Type B pancreatic cell (in vitro differentiated cells): ENCODE measurements at places on chromosomes 5 and 9. TPM values are rescaled to one million over a fixed set of nuclear protein-coding genes. Genes with fewer than 3 reads are reported as not detected.
A peak's percentile ranks its signal among the peaks of the same experiment; 100 is the strongest.

DNA sequence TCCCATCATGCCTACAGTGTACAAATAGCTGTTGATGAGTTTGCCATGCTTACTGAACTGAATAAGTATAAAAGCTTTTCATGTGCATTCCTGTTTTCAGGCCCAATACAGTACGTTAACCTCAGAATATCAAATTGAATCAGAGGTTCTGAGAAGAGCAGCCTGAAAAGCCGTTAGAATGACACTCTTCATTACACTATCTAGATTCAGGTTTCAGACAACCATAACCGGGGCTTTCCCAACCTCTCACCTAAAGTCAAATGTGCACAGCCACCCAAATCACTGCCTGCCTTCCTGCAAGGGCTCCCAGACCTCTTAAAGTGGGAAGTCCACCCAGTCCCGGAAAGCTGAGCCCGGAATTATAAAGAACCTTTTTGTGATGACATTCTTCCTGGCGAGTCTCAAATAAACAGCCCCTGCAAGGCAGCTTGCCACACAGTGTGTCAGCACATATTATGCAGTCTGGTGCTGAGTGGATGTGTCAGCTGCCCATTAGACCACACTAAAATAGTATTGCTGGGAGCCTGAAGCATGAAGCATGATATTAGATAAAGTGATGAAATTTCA lies 245.8 kb downstream of the TLE4 start:
- H3K4me1 ChIP-seq = peaks cover 19% of the 10 kb centered on the region
- no peak for DNase-seq
- no peaks in the 10 kb centered on the region for H3K36me3 ChIP-seq
- no peak overlapping the region for H3K27ac ChIP-seq

- no peaks in the 10 kb centered on the region for H3K27me3 ChIP-seq
- H3K4me1 ChIP-seq = no peaks in the 10 kb centered on the region
- no peak overlapping the region for H3K27ac ChIP-seq
- H3K36me3 ChIP-seq = peaks cover 14% of the 10 kb centered on the region
- DNase-seq = no peak
These were observed 7.5 kb downstream of the IRF1 start for GRCh38 chr5:132483101-132483500.

DNA sequence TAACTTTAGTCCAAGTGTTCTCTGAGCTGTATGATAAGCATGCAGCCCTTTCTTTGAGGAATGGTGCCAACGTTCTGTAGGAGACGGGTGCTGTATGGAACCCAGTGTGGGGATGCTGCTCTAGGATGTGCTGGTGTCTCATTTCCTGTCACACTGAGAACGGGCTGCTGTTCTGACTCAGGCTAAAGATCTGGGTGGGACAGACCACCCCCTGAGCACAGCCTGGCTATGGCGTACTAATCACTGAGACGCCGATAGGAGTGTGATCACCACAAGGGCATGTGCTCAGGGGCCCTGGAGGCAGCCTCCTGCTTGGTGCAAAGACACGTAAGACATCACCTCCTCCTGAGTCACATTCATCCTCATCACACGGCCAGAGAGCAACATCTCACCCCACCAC lies 240.4 kb downstream of the IRX2 start:
- peaks cover 17% of the 10 kb centered on the region for H3K4me1 ChIP-seq
- peaks cover 18% of the 10 kb centered on the region for H3K27me3 ChIP-seq
- no peak overlapping the region for H3K27ac ChIP-seq
- H3K36me3 ChIP-seq = no peaks in the 10 kb centered on the region
- H3K4me3 ChIP-seq = no peak overlapping the region

TMEM174 gene
- not detected in 2 replicates for total RNA-seq

DNA sequence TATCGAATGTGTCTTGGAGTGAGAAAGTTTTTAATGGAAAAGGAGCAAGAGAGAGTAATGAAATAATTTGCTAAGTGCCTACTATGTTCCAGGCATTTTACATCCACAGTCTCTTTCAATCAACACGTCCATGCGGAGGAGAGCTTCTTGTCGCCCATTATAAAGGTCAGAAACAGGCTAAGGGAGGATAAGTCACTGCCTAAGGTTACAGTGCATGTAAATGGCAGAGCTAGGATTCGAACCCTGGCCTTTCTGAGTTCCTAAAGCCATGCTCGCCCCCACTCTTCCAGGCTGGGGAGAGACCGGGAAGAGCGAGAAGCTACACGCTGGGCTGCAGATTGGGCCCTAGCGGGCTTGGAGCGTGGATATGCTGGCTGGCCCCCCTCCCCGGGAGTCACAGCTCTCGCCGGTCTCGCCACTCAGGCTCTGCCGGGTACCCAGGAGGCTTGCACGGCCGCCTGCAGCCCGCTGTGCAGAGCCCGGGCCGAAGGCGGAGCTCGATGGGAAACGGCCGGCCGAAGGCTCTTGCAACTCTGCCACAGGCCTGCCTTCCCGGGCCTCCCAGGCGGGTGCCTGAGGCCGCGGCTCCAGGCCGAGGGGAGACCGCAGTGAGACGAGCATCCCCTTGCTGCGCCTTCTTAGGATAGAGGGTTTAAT lies 775 bp upstream of the LHX2 start:
- peaks cover 16% of the 10 kb centered on the region for H3K4me1 ChIP-seq
- no peak for DNase-seq
- H3K27me3 ChIP-seq = peaks cover 90% of the 10 kb centered on the region
- peak overlapping the region; percentile 72 for H3K4me3 ChIP-seq
- no peak overlapping the region for H3K27ac ChIP-seq

- H3K4me3 ChIP-seq = peak overlapping the region; percentile 46
- no peak for DNase-seq
- no peak overlapping the region for H3K27ac ChIP-seq
- peaks cover 16% of the 10 kb centered on the region for H3K4me1 ChIP-seq
- H3K36me3 ChIP-seq = peaks cover 13% of the 10 kb centered on the region
These were observed 219.5 kb downstream of the PCSK5 start for GRCh38 chr9:76109953-76110352.

OCLN gene
- total RNA-seq = 57.5 and 135 TPM in 2 replicates

DNA sequence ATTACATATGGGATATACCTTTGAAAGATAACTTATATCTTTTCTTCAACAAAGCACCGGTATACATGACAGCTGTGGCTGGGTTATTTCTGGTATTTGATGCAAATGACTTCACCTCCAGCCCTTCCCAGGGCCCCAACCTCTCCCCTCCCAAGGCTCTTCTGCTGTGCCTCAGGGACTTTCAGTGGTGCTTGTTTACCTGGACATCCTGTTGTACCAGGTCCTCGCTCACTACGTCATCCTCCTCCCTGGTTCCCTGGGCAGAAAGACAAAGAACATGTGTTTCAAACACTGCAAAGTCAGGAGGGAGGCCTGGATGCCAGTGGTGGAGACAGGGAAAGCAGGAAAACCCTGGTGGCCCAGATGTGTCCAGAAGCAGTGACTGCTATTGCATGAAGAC lies 23.4 kb downstream of the ANXA6 start:
- H3K4me1 ChIP-seq = no peaks in the 10 kb centered on the region
- H3K4me3 ChIP-seq = no peak overlapping the region
- DNase-seq = no peak
- H3K27ac ChIP-seq = peak overlapping the region; percentile 94

- no peaks in the 10 kb centered on the region for H3K27me3 ChIP-seq
- H3K4me3 ChIP-seq = no peak overlapping the region
- H3K4me1 ChIP-seq = no peaks in the 10 kb centered on the region
These were observed 363.4 kb downstream of the DNAH5 start for GRCh38 chr5:13581132-13581531.

GRCh38 chr9:4508907-4509589 lies 18.8 kb downstream of the SLC1A1 start:
- no peak overlapping the region for H3K27ac ChIP-seq
- DNase-seq = no peak
- H3K4me1 ChIP-seq = no peaks in the 10 kb centered on the region
- H3K4me3 ChIP-seq = no peak overlapping the region

- DNase-seq = no peak
- H3K27me3 ChIP-seq = no peaks in the 10 kb centered on the region
- H3K36me3 ChIP-seq = no peaks in the 10 kb centered on the region
- no peak overlapping the region for H3K4me3 ChIP-seq
- H3K27ac ChIP-seq = no peak overlapping the region
These were observed 54.2 kb downstream of the KLF4 start for GRCh38 chr9:107435415-107435814.

DNA sequence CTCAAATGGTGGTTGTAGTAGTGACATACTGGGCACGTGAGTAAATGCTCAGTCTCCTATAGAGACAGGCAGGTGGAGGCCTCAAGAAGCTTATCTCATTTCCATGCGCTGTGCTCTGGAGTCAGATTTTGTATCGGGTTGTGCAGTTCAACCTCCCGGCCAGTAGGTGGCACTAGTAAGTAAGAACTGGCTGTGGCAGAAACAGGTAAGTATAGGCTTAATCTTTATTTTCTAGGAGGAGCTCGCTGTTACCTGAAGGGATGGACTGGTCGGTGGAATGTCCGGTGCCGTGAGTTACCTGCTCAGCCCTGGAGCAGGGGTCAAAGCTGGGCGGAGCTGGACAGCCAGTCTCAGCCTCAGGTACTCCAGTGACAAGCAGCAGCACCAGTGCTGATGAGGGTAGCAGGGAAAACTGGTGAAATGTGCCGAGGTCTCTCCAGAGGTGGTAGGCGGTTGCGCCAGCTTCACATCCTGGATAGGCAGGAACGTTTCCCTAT lies 880.1 kb upstream of the SEMA6A start:
- peak overlapping the region; percentile 91 for H3K4me3 ChIP-seq
- no peak for DNase-seq
- H3K27ac ChIP-seq = peak overlapping the region; percentile 74
- no peaks in the 10 kb centered on the region for H3K4me1 ChIP-seq
- no peaks in the 10 kb centered on the region for H3K36me3 ChIP-seq

DNA sequence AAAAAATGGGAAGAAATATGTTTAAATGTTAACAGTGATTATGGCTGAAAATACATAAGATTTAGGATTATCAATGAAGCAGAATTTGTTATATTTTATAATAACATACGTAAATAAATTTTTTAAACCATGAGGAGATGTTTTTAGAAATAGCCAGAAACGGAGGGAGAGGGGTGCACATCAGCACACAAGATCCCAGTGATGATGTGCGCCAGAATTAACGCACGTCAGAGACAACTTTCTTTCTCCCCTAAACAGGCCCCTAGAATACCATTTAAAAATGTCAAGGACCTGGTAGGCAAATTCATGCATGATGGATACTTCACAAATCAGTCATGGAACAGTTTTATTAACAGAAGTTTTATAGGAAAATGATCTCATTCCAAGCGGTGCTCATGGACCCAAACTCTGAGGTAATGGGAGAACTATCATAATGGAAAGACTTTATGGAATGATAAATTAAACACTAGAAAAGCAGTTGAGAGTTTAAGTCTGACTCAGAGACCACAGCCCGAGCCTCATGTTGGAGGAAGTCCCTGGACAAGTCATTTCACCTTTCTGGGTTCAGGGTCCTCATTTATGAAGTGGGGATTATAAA lies 258.9 kb upstream of the GAS1 start:
- no peak overlapping the region for H3K4me3 ChIP-seq
- no peak overlapping the region for H3K27ac ChIP-seq
- H3K4me1 ChIP-seq = peaks cover 9% of the 10 kb centered on the region
- DNase-seq = no peak
- H3K27me3 ChIP-seq = peaks cover 11% of the 10 kb centered on the region

GRCh38 chr9:136848393-136849037 lies 694 bp upstream of the PHPT1 start:
- peak overlapping the region; percentile 94 for H3K4me3 ChIP-seq
- peaks cover 13% of the 10 kb centered on the region for H3K27me3 ChIP-seq
- H3K36me3 ChIP-seq = no peaks in the 10 kb centered on the region
- no peaks in the 10 kb centered on the region for H3K4me1 ChIP-seq
- peak overlapping the region; percentile 93 for H3K27ac ChIP-seq

GRCh38 chr9:125608489-125609224 lies 98.4 kb downstream of the MAPKAP1 start:
- H3K27ac ChIP-seq = no peak overlapping the region
- no peak for DNase-seq
- no peak overlapping the region for H3K4me3 ChIP-seq
- H3K4me1 ChIP-seq = peaks cover 4% of the 10 kb centered on the region
- H3K36me3 ChIP-seq = no peaks in the 10 kb centered on the region

DNA sequence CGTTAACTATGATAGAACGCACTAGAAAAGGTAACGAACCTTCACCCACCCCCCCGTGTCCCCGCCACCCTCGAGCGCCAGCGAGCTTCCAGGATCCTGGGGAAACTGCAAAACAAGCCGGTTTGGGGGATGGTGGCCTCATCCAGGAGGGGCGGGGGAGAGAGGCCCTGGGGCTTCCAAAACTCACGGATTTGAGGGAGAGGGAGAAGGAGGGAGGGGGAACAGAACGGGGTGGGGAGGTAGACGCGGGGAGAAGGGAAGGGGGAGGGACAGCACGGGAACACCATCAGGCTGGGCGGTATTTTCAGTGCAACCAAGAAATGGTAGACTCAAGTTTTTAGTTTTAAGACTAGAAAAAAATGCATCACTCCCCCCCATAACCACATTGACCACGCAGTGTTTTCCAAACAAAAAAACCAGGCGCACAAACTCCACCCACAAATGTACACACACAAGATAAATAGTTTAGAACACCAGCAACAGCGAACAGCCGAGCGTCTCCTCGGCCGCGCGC lies 1.4 kb downstream of the NRARP start:
- DNase-seq = no peak
- H3K27ac ChIP-seq = peak overlapping the region; percentile 86
- H3K36me3 ChIP-seq = no peaks in the 10 kb centered on the region
- H3K4me1 ChIP-seq = peaks cover 5% of the 10 kb centered on the region
- peak overlapping the region; percentile 92 for H3K4me3 ChIP-seq

ZNF658 gene
- total RNA-seq = 6.3 and 9.7 TPM in 2 replicates

DNA sequence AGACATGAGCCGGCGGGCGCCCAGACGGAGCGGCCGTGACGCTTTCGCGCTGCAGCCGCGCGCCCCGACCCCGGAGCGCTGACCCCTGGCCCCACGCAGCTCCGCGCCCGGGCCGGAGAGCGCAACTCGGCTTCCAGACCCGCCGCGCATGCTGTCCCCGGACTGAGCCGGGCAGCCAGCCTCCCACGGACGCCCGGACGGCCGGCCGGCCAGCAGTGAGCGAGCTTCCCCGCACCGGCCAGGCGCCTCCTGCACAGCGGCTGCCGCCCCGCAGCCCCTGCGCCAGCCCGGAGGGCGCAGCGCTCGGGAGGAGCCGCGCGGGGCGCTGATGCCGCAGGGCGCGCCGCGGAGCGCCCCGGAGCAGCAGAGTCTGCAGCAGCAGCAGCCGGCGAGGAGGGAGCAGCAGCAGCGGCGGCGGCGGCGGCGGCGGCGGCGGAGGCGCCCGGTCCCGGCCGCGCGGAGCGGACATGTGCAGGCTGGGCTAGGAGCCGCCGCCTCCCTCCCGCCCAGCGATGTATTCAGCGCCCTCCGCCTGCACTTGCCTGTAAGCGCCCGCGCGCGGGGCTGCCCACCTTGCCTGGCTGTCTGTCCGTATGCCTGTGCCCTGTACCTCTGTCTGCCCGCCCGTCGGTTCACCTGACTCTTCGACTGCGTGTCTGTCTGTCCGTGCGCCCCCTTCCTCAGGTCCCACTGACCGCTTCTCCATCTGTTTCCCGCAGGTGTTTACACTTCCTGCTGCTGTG lies 412 bp downstream of the FGF18 start:
- H3K27me3 ChIP-seq = peaks cover 24% of the 10 kb centered on the region
- H3K4me1 ChIP-seq = peaks cover 11% of the 10 kb centered on the region
- no peak overlapping the region for H3K27ac ChIP-seq
- H3K36me3 ChIP-seq = no peaks in the 10 kb centered on the region
